CD4-positive, alpha-beta T cell treated with Interleukin-10 for 1 hour (primary cell): ENCODE measurements at places on chromosomes 1 and 21.

- DNase-seq = no peak
These were observed 131.6 kb downstream of the ETS2 start for GRCh38 chr21:38937286-38937790.

DNA sequence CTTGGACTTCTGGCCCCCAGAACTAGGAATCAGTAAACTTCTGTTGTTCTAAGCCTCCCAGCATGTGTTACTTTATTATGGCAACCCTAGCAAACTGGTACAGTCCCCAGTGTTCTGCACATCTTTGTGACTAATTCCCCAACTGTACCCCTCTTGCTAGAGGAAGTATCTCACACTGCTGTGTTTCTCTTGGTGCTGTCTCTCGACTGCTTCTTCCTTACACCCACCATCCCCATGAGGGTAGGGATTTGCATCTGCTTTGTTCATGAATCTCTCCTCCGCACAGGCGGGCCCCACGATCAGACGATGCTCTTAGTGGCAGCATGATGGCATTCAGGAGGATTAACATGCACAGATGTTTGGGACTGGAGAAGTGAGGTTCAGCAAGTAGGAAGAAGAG, 46.7 kb downstream of the CLIC6 start:
- no peak for DNase-seq

DNA sequence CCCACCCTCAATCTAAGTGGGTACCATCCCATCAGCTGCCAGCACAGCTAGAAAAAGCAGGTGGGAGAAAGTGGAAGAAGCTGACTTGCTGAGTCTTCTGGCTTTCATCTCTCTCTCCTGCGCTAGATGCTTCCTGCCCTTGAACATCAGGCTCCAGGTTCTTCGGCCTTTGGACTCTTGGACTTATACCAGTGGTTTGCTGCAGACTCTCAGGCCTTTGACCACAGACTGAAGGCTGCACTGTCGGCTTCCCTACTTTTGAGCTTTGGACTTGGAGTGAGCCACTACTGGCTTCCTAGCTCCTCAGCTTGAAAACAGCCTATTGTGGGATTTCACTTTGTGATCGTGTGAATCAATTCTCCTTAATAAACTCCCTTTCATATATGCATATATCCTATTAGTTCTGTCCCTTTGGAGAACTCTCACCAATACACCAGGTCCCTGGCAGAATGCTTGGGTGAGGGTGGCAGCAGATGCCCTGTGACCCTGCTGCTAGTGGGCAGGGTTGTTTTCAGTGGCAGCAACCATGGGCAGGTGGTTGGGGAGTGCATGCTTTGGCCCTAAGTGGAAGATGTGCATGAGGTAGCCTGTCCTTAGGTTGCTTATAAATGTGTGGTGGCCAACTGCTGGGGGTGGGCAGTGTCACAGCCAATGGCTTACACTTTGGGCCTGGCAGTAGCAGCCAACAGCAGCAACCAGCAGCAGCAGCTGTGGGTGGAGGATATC, 10.8 kb upstream of the ADAM30 start:
- DNase-seq = no peak

- no peak for DNase-seq
These were observed 154.6 kb downstream of the RGS7 start for GRCh38 chr1:241202401-241202800.

GRCh38 chr1:115084902-115085511, 4.3 kb downstream of the TSPAN2 start:
- DNase-seq = peak; percentile 48

DNA sequence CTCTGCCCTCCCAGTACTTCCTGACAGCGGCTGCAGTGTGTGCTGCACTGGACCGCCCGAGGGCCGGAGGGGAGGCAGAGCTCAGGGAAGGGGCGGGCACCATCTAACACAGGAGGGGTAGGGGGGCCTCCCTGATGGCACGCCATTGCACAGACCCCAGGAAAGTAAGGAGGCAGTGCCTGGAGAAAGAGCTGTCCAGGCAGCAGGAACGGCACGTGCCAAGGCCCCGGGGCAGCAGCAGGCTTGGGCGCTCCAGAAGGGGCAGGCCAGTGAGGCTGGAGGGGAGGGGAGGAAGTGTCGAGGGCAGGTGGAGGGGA, 110.7 kb downstream of the CRYAA start:
- no peak for DNase-seq

DNA sequence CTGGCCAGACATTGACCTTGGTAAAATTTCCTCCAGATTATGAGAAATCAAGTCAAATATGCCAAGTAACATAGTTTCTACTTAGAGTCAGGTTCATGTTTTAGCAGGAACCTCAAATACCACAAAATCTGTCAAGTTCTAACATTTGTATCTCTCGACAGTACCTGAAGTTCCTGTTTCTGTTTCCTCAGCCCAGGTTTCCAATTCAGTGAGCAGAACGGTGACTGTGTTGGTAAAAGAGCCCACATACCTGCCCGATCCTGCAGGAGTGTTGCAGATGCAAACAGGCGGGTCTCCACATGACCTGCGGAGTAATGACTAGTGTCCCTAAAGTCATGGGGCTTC, 57.9 kb upstream of the LGALS8 start:
- peak; percentile 27 for DNase-seq

GRCh38 chr1:27912429-27912828, 22.4 kb upstream of the SMPDL3B start:
- DNase-seq = no peak

GRCh38 chr1:154574716-154575115, 7.1 kb downstream of the CHRNB2 start:
- no peak for DNase-seq

DNA sequence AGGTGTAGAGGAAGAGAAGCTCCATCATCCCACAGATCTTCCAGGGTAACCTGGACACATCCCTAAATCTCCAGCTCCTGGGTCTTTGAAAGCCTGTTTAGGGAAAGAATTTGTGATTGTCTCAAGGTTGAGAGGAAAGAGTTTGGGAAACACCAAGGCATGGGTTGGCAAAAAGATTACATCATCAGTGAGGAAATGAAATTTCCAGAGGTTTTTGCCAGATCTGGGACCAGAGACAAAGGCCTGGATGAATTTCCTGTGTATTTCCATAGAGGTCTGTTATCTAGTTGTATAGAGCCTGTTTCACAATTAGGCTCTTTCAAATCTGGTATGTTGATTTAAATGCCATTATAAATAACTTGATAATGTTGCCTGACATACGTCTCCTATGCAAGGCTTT, 82.3 kb downstream of the GPR89B start:
- DNase-seq = no peak

DNA sequence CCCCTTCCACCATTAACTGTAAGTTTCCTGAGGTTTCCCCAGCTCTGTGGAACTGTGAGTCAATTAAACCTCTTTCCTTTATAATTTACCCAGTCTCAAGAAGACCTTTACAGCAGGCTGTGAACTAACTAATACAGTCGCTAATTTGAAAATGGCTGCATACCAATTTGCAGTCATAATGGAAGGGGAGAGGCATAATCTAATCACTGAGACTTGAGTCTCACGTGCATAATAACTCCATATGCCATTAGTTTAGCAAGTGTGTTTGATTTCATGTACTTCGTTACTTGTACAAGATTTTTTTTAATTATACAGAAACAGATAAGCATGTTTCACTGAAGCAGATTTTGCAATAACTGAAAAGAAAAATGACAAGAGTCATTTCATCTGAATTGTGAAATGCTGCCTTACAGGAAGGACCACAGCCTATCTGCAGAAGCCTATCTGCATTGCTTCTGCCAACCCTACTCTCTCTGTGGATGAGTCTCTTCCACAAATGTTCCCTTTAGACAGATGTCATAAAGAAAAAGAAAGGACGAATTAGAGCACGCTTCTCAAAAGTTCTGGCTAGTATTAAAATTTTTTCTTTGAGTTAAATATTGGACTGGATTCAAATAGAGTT, 99.1 kb downstream of the PTGER3 start:
- DNase-seq = no peak

GRCh38 chr1:25167269-25168192, 64.8 kb downstream of the SYF2 start:
- no peak for DNase-seq

DNA sequence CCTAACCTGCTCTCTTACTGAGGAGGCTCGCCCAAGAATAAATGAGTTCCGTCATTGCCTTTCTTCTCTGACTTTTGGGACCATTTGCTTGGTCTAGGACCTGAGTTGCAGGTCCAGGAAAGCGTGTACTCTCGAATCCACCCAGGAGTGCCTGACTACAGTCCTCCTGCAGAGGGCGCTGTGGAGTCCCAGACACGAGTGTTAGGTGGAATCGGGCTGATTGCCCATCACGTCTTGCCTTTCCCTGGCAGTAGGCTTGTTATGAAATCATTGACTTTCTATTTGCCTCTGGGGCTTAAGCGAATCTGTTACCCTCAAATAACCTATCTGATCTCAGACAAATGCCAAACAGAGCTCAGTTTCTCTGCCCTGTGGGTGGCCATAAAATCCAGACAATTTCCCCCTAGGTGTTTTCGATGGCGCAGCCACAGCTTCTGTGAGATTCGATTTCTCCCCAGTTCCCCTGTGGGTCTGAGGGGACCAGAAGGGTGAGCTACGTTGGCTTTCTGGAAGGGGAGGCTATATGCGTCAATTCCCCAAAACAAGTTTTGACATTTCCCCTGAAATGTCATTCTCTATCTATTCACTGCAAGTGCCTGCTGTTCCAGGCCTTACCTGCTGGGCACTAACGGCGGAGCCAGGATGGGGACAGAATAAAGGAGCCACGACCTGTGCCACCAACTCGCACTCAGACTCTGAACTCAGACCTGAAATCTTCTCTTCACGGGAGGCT, at the start of gene IL20:
TSS of gene IL20 (plus strand) at position 685 of the 733 bp plus-strand sequence. CDS start 230 bp downstream, outside the sequence.
- DNase-seq = peak; percentile 84

GRCh38 chr1:54254055-54254454, 54.1 kb downstream of the MRPL37 start:
- no peak for DNase-seq

- no peak for DNase-seq
These were observed 138.9 kb downstream of the NR5A2 start for GRCh38 chr1:200166411-200166810.

DNA sequence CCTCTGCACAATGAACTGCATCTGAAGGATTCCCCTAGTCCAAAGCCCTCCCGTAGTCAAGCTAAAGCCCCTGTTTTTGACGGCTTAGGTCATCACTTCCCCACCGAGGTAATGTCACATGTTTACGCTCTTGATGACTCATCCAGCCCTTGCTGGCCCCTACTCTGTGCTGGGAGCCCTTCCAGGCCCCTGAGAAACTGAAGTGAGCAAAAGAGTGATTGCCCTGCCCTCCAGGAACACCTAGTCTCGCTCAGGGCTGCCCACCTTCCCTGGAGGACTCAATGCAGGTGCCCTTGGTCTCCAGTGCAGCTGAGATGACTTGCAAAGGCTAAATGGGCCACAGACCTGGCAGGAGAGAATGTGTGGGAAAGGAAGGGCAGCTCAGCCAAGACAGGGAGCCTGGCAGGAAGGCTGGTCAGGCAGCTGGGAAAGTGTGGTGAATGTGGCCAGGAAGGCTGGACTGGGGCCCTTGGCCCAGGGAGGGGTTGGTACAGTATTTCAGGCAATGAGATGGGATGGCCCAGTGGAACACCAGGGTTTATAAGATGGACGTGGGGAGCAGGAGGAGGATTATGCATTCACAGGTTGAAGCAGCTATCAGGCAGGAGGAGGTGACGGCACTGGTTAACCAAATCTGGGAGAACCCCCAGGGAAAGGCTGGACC, 345.6 kb downstream of the NPHP4 start:
- no peak for DNase-seq

- no peak for DNase-seq
These were observed 264.6 kb downstream of the HHIPL2 start for GRCh38 chr1:222283147-222283768.

- DNase-seq = no peak
These were observed 62.3 kb downstream of the MRPL37 start for GRCh38 chr1:54262244-54262643.

- no peak for DNase-seq
These were observed 203.5 kb downstream of the FCRL5 start for GRCh38 chr1:157348538-157349480.

GRCh38 chr21:42537106-42537742, 23.6 kb downstream of the SLC37A1 start:
- peak; percentile 40 for DNase-seq

GRCh38 chr1:33055210-33056008, 18.7 kb upstream of the AK2 start:
- peak; percentile 55 for DNase-seq
